ENCODE measurements at places on chromosomes 7 and 10.

GRCh38 chr7:86645225-86645608 is 1.5 kb downstream of the GRM3 start:
- DNase-seq = no peak

GRCh38 chr7:141115965-141116364 is 42.1 kb downstream of the TMEM178B start:
- DNase-seq = peak; percentile 35

DNA sequence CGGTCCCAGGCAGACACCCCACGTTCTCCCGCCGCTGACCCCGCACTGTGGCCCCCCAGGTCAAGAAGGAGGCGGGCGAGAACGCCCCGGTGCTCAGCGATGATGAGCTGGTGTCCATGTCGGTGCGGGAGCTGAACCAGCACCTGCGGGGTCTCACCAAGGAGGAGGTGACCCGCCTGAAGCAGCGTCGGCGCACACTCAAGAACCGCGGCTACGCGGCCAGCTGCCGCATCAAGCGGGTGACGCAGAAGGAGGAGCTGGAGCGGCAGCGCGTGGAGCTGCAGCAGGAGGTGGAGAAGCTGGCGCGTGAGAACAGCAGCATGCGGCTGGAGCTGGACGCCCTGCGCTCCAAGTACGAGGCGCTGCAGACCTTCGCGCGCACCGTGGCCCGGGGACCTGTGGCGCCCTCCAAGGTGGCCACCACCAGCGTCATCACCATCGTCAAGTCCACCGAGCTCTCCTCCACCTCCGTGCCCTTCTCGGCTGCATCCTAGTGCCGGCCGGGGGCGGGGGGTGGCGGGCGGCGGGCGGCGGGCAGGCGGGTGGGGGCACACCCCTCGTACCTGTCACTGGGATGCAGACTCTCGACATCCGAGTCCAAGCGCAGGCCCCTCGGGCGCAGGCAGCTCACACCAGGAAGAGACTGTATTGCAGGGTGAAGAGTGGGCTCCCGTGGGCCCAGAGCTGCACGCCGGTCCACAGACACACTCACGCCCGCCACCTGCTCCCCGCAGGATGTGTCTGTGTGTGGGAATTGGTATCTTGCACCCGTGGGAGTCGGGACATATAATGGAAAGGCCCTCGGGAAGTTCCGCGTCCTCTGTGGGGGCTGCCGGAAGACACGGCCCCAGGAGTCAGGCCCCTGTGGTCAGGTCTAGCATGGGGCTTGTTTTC is 9.6 kb downstream of the MAFK start:
- no peak for DNase-seq

DNA sequence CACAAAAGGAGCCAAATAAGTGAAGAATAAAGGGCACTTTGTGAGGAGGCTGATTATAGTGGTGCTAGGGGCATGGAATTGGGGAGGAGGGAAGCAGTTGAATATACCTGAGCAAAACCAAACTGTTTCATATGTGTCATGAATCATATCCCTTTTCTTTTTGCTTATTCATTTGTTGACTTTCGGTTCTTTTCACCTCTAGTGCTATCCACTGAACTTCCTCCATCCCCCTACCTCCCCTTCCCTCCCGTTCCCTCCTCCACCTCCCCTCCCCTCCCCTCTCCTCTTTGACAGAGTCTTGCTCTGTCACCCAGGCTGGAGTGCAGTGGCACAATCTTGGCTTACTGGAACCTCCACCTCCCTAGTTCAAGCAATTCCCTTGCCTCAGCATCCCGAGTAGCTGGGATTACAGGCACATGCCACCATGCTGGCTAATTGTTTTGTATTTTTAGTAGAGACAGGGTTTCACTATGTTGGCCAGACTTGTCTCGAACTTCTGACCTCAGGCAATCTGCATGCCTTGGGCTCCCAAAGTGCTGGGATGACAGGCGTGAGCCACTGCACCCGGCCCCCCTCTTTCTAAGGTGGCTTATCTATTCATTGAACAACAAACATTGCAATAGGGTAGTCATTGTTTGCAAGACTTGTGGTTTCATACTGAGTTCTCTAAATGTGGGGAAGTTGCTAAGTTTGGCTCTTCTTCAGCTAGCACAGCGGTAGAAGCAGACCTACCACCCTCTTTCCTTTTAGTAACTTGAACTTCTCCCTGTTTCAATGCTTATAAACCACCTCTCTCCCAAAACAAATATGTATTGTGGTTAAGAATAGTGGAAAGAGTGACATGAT is 150.4 kb upstream of the PRPS1L1 start:
- peak; percentile 65 for DNase-seq

- peak; percentile 27 for DNase-seq
These were observed 44.5 kb upstream of the ACBD5 start for GRCh38 chr10:27285093-27285492.

DNA sequence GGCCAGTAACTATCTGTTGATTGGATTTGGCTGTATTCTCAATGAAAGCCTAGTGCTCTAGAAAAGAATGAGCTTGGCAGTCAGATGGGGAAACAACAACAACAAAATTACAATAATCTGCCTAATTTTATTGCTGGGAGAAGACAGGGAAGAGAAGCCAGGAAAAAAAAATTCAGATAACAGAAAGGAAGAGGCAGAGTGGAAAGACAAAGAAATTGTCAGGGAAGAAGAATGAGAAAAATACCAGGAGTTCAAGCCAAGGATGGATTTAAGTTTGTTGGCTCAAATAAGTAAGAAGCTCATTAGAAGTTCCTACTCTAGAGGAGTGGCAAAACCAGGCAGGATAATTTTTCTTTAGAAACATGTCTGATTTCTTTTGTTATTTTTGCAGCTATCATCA is 45.9 kb upstream of the PRKG1 start:
- no peak for DNase-seq

DNA sequence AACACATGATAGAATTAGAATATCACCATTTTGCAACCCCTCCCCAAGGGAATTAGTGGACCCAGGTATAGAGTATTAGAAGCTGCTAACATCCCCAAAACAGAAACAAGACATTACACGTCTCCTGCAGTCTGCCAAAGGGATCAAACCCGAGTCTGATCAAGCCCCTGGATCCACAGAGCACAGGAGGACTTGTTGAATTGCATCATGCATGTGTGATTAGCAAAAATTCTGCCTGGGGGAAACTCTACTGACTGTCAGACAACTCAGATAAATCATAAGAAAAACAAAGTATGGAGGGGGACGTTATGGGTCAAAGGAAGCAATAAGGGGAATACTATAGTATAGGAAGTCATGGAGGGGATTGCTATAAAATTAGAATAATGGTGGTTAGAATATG is 116.8 kb upstream of the FGFR2 start:
- DNase-seq = no peak

- no peak for DNase-seq
These were observed 580.6 kb downstream of the PHTF2 start for GRCh38 chr7:78379148-78379547.

DNA sequence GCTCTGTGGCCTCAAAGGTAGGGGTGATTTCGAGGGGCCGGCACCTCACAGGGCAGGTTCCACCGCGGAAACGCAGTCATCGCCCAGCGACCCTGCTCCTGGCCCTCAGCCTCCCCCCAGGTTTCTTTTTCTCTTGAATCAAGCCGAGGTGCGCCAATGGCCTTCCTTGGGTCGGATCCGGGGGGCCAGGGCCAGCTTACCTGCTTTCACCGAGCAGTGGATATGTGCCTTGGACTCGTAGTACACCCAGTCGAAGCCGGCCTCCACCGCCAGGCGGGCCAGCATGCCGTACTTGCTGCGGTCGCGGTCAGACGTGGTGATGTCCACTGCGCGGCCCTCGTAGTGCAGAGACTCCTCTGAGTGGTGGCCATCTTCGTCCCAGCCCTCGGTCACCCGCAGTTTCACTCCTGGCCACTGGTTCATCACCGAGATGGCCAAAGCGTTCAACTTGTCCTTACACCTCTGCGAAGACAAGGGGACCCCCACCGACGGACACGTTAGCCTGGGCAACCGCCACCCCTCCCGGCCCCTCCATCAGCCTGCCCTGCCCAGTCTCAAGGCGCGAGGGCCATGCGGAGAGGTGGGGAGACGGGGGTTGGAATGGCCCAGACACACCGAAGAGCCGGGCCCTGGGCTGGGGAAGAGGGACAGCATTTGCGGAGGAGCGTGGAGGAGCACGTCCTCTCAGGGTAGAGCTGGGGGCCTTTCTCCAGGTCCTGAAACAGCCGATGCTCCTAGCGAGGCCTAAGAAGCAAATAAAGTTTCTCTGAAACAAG is 6.0 kb downstream of the SHH start:
- DNase-seq = no peak

DNA sequence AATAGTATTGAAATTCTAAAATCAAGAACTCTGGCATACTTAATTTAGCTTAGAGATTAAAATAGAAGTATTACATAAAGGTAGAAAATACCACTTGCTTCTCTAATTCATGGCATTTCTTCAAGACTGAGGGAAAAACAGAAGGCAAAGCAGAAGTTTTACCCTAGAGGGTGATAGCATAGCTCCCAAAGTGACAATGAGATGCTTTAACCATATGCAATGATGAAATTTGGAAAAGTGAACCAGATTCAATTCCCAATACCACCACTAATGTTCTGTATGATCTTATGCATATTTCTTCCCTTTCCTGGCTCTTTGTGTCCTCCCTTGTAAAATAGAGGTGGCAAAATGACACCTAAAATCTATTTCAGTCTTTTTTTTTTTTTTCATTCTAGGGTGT is 225.8 kb upstream of the PCLO start:
- no peak for DNase-seq

DNA sequence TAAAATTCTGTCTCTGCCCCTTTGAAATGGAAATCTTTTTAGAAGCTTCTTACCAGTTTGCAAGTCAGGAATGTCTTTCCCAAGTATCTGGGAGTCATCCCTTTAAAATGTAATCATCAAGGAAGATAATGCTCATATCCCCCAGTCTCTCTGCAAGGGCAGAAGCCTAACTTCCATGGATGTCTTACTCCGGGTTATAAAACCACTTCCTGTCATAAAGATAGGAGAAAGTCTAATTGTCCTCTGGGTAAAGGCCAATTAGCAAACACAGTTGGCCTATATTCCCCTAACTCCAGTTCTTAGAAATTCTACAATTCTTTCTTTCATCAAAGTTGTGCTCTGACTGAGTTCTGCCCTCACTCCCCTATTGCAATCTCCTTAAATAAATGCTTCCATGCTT is 1631.5 kb upstream of the LRRTM3 start:
- no peak for DNase-seq

- DNase-seq = no peak
These were observed 71.6 kb downstream of the CELF2 start for GRCh38 chr10:11089272-11089671.

- no peak for DNase-seq
These were observed 19.9 kb downstream of the MINDY4 start for GRCh38 chr7:30791114-30791513.

DNA sequence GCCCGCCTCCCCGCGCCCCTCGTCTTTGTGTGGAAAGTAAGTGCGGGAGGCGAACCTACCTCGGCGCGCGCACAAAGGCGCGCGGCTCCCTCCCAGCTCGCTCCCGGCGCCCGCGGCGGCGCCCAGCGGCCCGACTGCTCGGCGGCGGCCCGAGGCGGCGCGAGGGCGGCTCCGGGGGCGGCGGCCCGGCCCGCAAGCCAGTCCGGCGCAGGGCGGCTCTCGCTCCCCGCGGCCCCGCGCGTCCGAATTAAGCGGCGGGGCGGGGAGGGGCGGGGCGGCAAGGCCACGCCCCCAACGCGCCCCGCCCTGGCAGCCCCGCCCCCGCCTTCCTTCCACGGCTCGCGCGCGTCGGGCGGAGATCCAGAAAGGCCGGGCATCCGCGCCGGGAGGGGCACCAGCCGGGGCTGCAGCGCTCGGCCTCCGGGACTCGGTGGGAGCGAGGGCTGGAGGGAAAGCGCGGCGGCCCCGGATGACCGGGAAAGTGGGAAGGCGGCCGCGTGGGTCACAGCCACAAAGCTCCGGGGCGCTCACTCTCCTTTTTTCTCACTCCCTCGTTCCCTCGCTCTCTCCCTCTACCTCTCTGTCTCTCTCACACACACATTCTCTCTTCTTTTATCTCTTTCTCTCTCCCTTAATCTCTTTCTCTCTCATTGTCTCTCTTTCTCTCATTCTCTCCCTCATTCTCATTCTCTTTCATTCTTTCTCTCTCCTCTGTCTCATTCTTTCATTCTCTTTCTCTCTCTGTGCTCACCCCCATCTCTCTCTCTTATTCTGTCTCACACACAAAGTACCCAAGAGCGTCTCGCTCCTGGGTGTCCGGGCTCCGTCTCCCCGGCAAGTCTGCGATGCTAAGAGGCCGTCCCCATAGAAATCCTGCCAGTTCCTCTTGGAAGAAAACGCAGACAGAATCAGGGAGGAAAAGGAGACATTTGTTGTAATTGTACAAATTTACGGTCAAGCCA is 170.2 kb downstream of the FAM107B start:
- DNase-seq = peak; percentile 88

DNA sequence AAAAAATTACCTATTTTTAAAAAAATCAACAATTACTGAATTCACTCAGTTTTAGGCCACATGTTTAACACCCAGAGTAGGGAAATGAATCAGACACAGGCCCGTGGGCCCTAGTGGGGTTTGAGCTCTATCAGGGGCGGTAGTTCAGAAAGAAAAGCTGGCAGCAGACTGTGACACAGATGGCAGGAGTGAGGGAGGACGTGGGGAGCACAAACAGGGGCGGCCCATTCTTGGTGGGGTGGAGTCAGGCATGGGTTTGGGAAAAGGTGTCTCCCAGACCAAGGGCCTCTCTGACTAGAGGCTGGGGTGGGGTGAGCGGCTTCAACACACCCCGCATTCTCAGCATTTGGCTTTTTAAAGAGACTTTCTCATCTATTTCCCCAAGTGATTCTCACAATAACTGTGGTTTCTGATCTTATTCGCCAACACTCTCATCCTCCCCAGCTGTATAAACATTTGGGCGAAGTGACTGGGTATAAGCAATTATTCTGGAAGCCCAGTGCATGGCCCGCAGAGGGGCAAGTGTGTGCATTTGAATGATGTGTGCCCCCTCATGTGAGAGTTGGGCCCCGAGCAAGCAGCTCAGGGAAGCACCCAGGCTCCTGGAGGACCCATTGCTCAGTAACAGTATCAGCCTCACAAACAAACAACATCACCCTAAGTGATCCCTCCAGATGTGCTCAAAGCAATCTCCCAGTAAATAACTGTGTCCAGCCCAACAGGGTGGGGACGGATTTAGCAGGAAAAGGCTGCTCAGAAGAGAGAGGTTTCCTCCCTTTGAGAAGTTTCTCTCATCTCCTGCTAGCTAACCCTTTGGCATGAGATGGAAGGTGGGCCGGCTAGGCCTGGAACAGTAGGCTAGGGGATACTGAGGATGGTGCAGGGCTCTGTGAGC is 437.6 kb upstream of the ZMIZ1 start:
- DNase-seq = no peak

GRCh38 chr7:41910940-41911600 is 208.2 kb upstream of the INHBA start:
- DNase-seq = no peak

- no peak for DNase-seq
These were observed 276.1 kb downstream of the NEBL start for GRCh38 chr10:20620981-20621380.

GRCh38 chr7:104956753-104957450 is 57.1 kb upstream of the KMT2E start:
- peak; percentile 67 for DNase-seq

DNA sequence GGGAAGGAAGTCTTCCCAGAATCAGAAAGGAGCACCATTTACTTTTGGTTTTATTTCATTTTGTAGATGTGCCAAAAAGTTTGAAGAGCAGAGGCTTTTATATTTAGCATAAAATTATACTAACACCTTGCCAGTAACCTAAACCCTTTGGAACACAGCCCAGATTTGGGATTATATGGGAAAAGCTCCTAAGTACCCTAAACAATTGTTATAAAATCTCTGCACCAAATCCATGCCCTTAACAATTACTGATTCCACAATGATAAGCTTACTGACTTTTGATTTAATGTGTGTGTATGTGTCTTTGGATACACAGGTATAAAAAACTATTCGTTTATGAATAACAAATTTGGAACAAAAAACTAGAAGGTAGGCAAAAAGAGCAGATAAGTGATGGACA is 39.0 kb upstream of the TMEM229A start:
- no peak for DNase-seq
